ENCODE measurements at places on chromosomes 16 and 17. TPM values are rescaled to one million over a fixed set of nuclear protein-coding genes. Genes with fewer than 3 reads are reported as not detected.

- H3K36me3 ChIP-seq = no peaks in the 10 kb centered on the region
- peaks cover 40% of the 10 kb centered on the region for H3K4me1 ChIP-seq
- no peak for DNase-seq
- peak overlapping the region; percentile 45 for H3K27ac ChIP-seq
- H3K27me3 ChIP-seq = peaks cover 9% of the 10 kb centered on the region
Measured at GRCh38 chr16:49838441-49839016, 17.4 kb downstream of the ZNF423 start.

GRCh38 chr16:81698310-81698641, 80.8 kb upstream of the PLCG2 start:
- H3K36me3 ChIP-seq = peaks cover 74% of the 10 kb centered on the region
- no peak overlapping the region for H3K4me3 ChIP-seq

The NOL3 gene
- 24.6 TPM for total RNA-seq

DNA sequence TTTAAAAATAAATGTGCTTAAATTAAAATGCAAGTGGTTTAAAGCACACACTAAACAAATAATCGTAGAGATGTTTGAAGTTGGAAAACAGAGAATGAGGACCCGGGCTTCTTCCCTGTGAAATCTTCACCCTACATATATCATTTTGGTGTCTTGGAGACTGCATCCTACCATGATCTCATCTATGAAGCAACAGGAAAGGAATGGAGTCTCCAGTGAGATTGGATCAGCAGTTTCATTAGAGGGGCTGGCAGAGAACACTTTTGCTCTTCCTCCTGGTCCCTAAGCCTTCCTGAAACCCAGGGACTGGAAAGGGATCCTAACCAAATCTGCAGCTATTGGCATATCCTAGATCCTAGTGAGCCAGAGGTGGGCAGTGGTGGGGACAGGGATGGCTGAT, 85.0 kb downstream of the GRIN2A start:
- no peak for DNase-seq
- H3K27ac ChIP-seq = no peak overlapping the region
- no peaks in the 10 kb centered on the region for H3K36me3 ChIP-seq
- H3K27me3 ChIP-seq = no peaks in the 10 kb centered on the region
- H3K4me1 ChIP-seq = no peaks in the 10 kb centered on the region

The CCDC43 gene
- 15.7 TPM for total RNA-seq

- peaks cover 14% of the 10 kb centered on the region for H3K4me1 ChIP-seq
- H3K4me3 ChIP-seq = no peak overlapping the region
- H3K27me3 ChIP-seq = no peaks in the 10 kb centered on the region
- H3K27ac ChIP-seq = no peak overlapping the region
- DNase-seq = no peak
- no peaks in the 10 kb centered on the region for H3K36me3 ChIP-seq
Measured at GRCh38 chr16:74771656-74772315, 2.8 kb downstream of the FA2H start.

DNA sequence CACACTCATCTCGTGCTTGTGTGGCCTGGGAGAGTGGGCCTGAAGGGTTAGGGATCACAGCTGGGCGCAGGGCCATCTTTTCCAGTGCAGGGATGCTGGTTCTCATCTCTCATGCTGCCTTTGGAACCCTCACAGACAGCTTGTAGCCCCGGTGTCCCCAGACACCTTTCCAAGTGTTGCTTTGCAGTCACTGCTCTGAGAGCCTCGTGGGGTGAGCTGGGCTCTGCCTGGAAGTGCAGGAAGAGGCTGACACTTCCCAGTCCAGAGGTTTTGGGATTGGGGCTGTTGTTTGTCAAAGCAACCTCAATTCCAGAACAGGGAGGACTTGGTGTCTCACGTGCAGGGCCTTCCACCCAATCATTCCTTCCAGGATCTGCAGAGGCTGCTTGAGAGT, 28.2 kb downstream of the TBX4 start:
- H3K4me3 ChIP-seq = no peak overlapping the region
- H3K36me3 ChIP-seq = no peaks in the 10 kb centered on the region
- peaks cover 9% of the 10 kb centered on the region for H3K27me3 ChIP-seq

DNA sequence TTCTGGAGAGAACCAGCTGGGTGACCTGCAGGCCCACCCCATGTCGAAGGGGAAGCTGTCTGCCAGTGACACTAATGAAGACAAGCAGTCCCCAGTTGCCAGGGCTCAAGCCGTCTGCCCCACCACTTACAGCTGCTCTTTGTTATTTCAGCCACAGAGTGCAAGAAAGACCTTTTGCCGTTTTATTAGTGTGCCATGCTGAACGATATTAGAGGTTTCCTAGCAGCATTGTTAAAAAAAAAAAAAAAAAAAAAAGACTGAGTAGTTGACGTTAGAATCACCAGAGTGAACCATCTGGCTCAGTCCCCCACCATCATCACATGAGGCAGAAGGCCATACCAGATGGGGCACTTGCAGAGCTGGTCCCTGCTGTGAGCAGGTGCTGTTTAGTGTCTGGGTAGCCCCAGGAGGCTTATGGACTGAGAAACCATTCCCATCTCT, 26.5 kb upstream of the SLC39A11 start:
- H3K27ac ChIP-seq = no peak overlapping the region
- H3K4me1 ChIP-seq = no peaks in the 10 kb centered on the region
- H3K36me3 ChIP-seq = no peaks in the 10 kb centered on the region
- DNase-seq = no peak
- H3K4me3 ChIP-seq = no peak overlapping the region
- no peaks in the 10 kb centered on the region for H3K27me3 ChIP-seq

The GAS7 gene
- total RNA-seq = 64.2 TPM

- H3K36me3 ChIP-seq = no peaks in the 10 kb centered on the region
- no peak overlapping the region for H3K27ac ChIP-seq
- no peak for DNase-seq
- H3K4me3 ChIP-seq = no peak overlapping the region
Measured at GRCh38 chr16:30136971-30137605, 14.1 kb upstream of the MAPK3 start.

DNA sequence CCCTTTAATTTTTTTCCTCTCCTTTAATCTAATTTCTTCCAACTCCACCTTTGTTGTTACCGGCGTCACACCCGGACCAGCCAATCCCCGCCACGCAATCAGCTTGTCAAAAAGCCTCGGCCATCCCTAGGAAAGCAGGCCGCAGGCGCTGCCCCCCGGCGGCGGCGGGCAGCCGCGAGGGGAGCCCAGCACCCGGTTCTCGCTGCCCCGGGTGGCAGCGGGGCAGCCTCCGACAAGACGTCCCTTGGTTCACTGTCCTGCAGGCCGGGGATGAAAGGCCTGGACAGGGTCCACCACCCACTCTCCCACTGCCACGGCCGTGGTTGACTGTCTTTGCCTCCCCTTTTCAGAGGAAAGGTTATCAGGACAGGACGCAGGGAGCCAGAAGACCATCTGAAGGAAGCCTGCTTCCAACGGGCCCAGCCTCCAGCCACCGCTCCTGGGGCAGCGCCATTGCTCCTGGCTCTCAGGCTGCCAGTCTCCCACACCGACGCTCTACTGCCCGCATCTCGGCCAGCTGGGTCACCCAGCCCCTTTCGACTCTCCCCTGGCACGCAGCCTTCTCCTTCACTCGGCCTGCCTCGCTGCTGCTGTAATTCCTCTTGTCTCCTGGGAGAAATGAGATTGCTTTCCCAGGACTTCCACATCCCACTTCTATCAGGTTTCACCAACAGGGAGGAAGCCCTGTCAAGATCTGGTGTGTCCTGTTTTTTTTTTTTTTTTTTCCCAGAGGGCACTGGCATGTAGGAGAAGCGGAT, 2.8 kb upstream of the UBTF start:
- H3K27ac ChIP-seq = peak overlapping the region; percentile 100
- peak; percentile 95 for DNase-seq
- peaks cover 3% of the 10 kb centered on the region for H3K4me1 ChIP-seq
- no peaks in the 10 kb centered on the region for H3K27me3 ChIP-seq
- H3K36me3 ChIP-seq = no peaks in the 10 kb centered on the region
- peak overlapping the region; percentile 97 for H3K4me3 ChIP-seq

The PRCD gene
- 6.1 TPM for total RNA-seq

The LRRC36 gene
- total RNA-seq = not detected

DNA sequence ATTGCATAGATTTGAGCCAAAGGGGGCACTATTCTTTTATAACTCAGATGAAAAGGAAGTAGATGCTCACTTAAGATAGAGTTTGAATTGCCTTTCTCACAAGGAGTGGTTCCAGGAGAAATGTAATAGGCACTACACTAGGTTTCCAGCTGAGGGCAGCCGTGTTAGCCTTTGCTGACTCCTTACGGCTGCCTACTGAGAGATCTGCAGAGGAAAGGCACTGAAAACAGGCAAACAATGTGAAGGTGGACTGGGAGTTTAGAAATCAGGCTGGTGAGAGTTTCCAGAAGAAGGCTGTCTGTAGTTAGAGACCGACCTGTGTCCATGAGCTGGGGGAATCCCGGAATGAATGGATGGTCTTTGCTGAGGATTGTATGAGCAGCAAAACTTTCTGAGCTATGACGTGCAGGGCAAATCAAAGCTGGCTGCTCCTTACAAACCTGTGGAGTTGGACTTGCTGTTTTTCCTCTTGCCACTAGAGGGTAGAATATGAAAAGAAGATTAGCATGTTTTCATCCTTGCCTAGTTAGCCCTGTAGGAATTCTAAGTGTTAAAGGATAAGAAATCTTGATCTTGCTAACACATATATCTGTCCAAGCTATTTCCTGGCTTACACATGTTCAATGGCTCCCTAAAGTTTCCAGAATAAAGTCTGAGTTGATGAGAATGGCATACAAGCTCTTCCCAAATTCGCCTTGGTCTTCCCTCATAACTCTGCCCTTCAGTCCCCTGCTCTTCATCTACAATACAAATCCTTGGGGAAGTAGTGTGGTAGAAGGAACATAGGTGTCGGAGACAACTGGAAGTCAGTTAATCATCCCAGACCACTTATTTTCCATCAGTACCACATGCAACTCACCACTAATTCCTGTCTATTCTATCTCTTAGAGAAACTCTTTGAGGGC, 20.1 kb upstream of the TAOK1 start:
- peak overlapping the region; percentile 33 for H3K4me3 ChIP-seq
- H3K27ac ChIP-seq = peak overlapping the region; percentile 62
- H3K27me3 ChIP-seq = no peaks in the 10 kb centered on the region
- peaks cover 22% of the 10 kb centered on the region for H3K4me1 ChIP-seq

All from sigmoid colon (tissue), 7 donors.